ENCODE measurements at places on chromosomes 2 and 18.

GRCh38 chr18:77035380-77036187 is 97.0 kb downstream of the MBP start:
- no peak for DNase-seq

- DNase-seq, result no peak
Observed at GRCh38 chr2:152380261-152381055, 45.5 kb downstream of the FMNL2 start.

- no peak for DNase-seq
Observed at GRCh38 chr18:55448420-55448819, 139.6 kb downstream of the TCF4 start.

DNA sequence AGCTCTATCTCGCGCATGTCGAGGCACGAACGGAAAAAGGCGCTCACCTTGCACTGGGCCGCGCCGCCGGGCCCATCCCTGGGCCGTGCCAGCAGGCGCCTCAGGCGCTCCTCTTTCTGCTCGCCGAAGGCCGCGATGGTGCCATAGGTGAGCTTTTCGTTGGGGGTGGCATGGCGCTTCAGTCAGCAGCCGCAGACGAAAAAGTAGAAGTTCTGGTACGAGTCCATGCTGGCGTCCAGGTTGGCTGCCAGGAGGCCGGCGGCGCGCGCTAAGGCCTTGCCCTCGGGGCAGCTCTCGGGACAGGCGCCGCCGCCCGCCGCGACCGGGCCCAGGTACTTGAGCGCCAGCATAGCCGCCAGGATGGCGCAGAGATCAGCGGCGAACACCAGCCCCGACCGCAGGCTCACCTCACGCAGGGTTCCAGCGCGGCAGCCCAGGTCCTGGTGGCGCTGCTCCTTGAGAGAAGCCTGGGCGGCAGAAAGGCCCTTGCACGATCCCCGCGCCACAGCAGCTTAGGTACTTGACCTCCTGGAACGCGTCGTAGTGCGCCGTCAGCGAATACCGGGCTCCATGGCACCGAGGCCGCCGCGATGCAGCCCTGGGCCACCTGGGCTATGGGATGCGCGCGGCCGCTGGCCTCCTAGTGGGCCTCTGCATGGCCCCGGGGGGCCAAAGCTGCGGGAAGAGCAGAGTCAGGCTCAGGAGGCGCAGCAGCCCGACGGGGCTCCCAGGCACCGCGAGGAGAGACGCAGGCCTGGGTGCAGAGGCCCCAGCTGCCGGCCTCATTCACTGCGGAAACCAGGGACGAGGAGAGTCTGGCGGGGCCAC is 12.8 kb downstream of the ALPG start:
- no peak for DNase-seq

- DNase-seq, result no peak
Observed at GRCh38 chr2:100485396-100485795, 15.1 kb downstream of the NMS start.

GRCh38 chr2:72548081-72548764 is 277.6 kb downstream of the EXOC6B start:
- DNase-seq, result no peak

GRCh38 chr18:10896851-10897250 is 252.5 kb downstream of the PIEZO2 start:
- DNase-seq, result peak; percentile 50

- DNase-seq, result no peak
Observed at GRCh38 chr18:12432881-12433280, 25.2 kb downstream of the PRELID3A start.

- DNase-seq, result no peak
Observed at GRCh38 chr2:195590861-195591205, 66.2 kb upstream of the SLC39A10 start.

- DNase-seq, result peak; percentile 37
Observed at GRCh38 chr2:214960677-214961076, 151.2 kb upstream of the BARD1 start.

GRCh38 chr2:177691177-177691576 is 298.6 kb downstream of the AGPS start:
- no peak for DNase-seq

- DNase-seq, result no peak
Observed at GRCh38 chr2:230648356-230648755, 64.3 kb upstream of the CAB39 start.

DNA sequence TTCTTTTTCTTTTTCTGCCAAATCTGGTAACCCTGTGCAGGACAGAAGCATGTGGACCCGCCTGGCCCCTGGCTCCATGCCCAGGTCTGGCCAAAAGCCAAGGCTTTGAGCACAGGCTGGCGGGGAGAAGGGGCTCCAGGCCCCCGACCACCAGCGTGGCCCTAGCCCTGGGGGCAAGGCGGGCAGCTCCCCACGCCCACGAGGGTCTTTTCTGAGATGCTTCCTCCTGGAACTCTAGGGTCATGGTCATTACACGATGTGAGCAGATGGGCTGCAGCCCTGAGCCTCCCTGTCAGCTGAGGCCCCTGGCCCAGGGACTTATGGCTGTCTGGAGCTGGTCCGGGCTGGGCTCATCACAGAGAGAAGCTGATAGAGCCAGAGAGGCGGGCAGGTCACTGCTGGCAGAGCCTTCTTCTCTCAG is 5.7 kb upstream of the OTOS start:
- no peak for DNase-seq

- no peak for DNase-seq
Observed at GRCh38 chr2:171490577-171490976, 31.7 kb upstream of the CYBRD1 start.

DNA sequence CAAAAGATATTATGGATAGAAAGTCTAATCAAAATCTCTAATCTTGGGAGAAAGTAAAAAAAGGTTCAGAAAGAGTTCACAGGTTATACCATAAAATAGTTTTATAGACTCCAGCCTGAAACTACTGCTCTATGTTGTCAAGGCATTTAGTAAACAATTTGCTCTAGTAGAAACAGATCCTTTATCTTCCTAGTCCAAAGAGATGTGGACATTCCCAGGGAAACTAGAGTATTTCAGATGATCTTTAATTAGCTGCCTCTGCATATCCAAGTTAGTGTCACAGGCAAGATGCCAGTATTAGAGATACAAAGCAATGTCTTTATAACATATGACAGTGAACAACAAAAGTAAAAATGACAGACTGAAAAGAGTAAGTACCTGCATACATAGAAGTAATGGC is 708.6 kb downstream of the CCDC85A start:
- DNase-seq, result no peak

DNA sequence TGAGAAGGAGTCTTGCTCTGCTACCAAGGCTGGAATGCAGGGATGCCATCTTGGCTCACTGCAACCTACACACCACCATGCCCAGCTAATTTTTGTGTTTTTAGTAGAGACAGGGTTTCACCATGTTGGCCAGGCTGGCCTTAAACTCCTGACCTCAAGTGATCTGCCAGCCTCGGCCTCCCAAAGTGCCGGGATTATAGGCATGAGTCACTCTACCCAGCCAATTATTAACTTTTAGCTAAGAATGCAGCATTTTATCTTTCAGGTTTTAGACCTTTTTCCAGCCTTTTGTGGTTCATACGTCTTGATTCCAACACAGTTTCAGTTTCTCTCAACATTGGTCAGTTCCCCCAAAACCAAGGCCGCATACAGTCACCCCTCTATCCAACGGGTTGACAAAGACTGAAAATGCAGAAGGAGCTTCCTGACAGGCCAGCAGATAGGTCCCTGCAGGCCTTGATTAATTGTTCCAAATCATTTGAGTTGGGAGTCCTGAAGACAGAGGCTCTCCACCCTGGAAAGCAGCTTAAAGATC is 262.2 kb upstream of the KLHL29 start:
- DNase-seq, result no peak

DNA sequence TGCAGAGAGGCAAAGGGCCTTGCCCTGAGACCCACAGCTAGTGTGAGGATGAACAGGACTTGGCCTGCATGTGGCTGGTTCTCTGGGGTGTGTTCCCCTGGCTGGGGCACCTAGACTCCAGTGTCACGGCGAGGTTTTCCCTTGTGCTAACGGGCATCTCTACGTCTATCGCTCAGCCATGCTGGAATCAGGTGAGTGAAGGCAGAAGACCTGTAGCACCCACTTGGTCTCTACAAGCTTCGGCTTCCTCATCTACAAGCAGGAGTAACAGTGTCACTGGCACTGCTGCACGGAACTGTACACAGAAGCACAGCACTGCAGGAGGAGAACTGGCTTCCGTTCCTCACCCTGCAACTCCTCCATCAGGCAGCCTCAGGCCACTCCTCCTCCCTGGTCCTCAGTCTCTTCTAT is 30.6 kb downstream of the HS1BP3 start:
- DNase-seq, result no peak

DNA sequence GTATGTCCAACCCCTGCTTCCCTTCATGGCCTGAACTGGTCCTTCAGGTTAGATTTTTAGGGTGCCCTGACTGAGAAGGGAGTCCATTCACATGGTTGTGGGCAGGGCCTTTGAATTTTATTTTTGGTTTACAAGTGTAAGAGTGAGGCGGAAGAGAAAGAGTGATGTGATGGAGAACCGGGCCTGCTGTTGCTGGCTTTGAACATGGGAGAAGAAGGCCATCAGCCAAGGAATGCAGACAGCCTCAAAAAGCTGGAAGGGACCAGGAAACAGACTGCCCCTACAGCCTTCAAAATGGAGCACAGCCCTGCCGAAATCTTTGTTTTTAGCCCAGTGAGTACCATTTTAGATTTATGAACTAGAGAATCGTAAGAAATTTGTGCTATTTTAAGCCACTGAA is 105.0 kb downstream of the CDK15 start:
- DNase-seq, result no peak

GRCh38 chr2:7878786-7879482 is 802.9 kb upstream of the ID2 start:
- DNase-seq, result no peak

GRCh38 chr2:160968183-160968582 is 192.0 kb upstream of the TANK start:
- no peak for DNase-seq

- no peak for DNase-seq
Observed at GRCh38 chr2:118473241-118473640, 374.2 kb downstream of the EN1 start.

- DNase-seq, result peak; percentile 90
Observed at GRCh38 chr2:46915811-46916630, 415 bp upstream of the MCFD2 start.

GRCh38 chr2:161426455-161426921 is 10.4 kb downstream of the TBR1 start:
- no peak for DNase-seq
